Activated CD4-positive, alpha-beta T cell treated with anti-CD3 and anti-CD28 coated beads, Interleukin-2, Interleukin-4, amounts not matched to agents 100 ng/mL and 50 ng/mL, durations not matched to agents 16 hours and 8 hours (primary cell): ENCODE measurements at places on chromosomes 5 and 9.
A peak's percentile ranks its signal among the peaks of the same experiment; 100 is the strongest.

GRCh38 chr5:144779368-144779767, 608.7 kb downstream of the KCTD16 start:
- no peak for DNase-seq

GRCh38 chr5:149773291-149774095, 43.4 kb downstream of the PPARGC1B start:
- no peak for DNase-seq

DNA sequence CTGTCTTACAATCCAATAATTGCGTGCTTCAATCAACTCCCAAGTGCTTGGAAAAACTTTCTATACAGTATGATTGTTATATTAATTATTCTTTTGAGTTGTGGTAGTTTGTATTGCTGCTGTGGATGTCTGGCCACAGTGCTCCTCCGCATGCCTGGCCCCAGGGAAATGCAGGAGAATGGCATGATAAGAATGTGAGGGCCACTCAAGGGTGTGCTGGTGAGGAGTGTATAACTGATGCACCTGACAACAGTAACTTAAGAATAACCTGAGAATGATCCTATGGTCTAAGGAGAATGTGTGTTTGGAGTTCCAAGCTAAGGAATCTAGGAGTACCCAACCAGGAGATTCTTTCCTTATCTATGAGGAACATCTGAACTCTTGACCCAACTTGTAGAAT, 152.9 kb upstream of the APC start:
- no peak for DNase-seq

DNA sequence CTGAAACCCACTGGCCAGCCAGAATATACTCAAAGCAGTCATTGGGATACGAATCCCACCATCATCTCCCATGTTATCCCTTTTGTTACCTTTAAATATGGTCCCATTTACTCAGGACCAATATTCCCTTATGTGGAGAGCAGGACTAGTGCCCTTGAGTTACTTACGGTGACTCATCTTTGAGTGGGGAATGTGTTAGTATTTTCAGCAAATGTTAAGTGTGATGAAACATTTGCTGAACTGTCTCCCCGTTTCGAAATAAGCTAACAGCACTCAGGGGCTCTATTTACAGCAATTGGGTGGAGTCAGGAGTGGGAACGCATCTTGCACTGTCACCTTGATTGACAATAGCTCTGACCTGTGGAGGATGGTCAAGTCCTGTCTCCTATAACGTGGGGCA, 67.4 kb downstream of the CTSL start:
- peak; percentile 51 for DNase-seq

DNA sequence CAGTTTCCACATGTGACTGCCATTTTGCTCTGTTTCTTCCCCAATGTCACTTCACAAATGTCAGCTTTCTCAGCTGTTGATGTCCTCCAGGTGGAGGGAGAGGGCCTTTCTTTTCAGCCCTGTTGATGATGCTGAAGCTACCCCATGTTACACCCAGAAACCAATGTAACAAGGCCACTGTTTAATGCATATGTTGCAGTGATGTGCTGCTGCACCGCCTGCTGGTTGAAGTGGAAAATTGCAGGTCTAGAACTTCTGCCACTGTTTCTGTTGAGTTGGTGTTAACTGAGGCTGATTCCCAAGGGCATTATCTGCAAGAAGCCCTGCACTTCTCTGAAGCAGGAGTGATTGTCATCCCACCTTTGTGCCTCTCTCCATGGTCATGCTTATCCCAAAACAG, 428.4 kb downstream of the KDM4C start:
- DNase-seq: peak; percentile 24

- DNase-seq: no peak
These were observed 165.3 kb downstream of the SEC61B start for GRCh38 chr9:99387431-99387830.

DNA sequence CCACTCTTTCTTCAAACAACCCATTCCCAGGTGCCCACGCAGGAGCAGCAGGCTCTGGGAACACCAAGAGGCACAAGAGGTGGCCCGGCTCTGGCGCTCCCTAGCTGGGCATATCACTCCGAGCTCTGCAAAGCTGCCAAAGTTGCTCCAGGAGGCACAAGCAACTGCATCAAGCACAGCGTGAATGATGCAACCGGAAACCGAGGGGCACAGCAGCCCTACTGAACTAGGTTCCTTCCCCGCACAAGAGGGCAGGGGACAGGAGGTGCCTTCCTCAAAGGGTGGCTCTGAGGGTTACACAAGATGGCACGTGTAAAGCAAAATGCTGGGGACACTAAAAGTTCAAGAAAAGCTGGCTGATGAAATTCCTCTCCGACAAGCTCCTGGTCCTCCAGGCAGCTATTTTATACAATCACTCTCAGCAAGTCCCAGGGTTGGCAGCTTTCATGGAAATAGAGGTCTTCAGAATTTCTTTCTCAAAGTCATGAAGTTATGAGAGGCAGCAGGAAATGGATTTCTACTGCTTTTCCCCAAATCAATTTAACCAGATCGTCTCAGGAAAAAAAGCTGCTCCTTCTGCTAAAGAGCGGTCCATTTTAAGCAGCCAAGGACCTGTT, 22.9 kb downstream of the PSMB7 start:
- DNase-seq: no peak

GRCh38 chr9:104080983-104081382, 13.1 kb upstream of the SMC2 start:
- no peak for DNase-seq

- DNase-seq: no peak
These were observed 155.2 kb downstream of the ARHGEF28 start for GRCh38 chr5:73781107-73781768.

- DNase-seq: no peak
These were observed 26.6 kb downstream of the ERAP2 start for GRCh38 chr5:96902876-96903275.

- DNase-seq: no peak
These were observed 22.0 kb downstream of the SREK1IP1 start for GRCh38 chr5:64746446-64746845.

DNA sequence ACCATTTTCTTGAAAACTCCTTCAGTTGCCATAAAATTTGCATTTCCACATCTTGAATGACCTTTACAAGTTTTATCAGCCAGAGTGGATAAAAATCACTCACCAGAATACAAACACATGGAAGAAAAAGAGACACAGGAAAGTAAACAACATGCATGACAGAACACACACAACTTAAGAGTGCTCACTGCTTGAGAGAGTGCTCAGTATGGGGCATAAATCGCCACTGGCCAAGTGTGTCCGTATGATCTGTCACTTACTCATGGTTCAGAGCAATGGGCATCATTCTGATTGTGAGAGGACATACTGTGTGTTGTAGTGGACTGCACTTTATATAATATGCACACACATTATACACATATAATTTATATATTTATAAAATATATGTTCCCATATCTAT, 155.6 kb upstream of the NTRK2 start:
- DNase-seq: no peak

DNA sequence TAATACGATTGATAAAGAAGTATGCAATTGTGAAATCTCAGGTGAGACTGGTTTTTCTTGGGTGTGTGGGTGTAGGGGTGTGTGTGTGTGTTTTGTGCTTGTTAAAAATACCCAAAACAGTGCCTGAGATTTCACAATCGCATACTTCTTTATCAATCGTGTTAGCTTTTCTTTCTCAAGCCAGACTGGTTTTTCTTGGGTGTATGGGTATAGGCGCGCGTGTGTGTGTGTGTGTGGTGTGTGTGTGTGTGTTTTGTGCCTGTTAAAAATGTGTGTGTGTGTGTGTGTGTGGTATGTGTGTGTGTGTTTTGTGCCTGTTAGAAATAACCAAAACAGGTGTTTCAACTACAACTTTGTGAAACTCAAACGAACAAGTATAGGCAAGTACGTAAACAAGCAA, 53.7 kb downstream of the CERT1 start:
- no peak for DNase-seq

GRCh38 chr9:137198902-137199283, 1.6 kb downstream of the TPRN start:
- DNase-seq: no peak

GRCh38 chr5:26805076-26805475, 233.3 kb downstream of the CDH9 start:
- DNase-seq: no peak

GRCh38 chr9:100346836-100347235, 5.9 kb downstream of the TEX10 start:
- no peak for DNase-seq

GRCh38 chr9:6575324-6576034, 70.0 kb downstream of the GLDC start:
- DNase-seq: no peak

DNA sequence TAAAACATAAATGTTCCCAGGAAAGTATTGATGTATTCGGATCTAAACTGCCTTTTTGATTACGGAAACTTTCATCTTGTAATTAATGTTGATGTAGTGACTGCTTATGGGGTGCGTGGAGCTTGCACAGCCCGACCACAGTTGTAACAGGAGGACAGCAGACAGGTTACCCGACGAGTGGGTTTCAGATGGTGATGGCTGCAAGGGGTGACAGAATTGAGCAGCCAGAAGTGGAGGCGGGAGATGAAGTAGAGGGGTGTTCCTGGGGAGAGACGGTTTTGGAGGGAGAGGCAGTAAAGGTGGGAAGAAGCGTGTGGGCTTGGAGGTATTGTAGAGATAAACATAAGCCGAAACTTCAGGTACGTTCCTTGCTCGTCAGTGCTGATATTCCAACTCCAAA, 5.8 kb downstream of the CEP72 start:
- no peak for DNase-seq

DNA sequence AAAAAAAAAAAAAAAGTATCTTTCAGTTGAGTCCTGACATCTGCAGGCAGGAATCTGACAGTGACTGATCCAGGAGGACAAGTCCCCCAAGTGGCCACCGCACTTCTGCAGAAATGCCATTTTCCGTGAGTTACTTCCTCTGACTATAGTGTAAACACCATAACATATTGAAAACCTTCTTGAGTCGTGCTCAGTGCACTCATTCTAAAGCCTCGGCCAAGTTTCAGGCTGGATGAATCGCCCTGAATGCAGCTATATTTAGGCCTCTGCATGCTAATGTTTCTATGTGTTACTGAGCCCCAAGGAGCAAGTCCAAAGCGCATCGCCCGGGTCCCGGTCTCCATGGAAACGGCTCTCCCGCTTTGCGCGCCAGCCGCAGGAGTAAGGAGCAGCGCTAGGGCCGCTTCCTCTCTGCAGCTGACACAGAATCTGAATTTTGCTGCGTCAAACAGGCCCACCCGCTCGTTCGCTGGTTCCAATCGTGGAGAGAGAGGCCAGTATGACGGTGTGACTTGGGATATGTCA, 335.4 kb downstream of the MSX2 start:
- peak; percentile 10 for DNase-seq

- peak; percentile 80 for DNase-seq
These were observed 78.9 kb upstream of the RPS23 start for GRCh38 chr5:82356808-82357671.

- DNase-seq: peak; percentile 44
These were observed 45.5 kb upstream of the CDC42SE2 start for GRCh38 chr5:131218392-131218791.

GRCh38 chr5:180739958-180740357, at the start of gene OR2Y1:
TSS of gene OR2Y1 (minus strand) at chr5:180740058. CDS start at chr5:180740058, 0 bp downstream.
- DNase-seq: no peak

DNA sequence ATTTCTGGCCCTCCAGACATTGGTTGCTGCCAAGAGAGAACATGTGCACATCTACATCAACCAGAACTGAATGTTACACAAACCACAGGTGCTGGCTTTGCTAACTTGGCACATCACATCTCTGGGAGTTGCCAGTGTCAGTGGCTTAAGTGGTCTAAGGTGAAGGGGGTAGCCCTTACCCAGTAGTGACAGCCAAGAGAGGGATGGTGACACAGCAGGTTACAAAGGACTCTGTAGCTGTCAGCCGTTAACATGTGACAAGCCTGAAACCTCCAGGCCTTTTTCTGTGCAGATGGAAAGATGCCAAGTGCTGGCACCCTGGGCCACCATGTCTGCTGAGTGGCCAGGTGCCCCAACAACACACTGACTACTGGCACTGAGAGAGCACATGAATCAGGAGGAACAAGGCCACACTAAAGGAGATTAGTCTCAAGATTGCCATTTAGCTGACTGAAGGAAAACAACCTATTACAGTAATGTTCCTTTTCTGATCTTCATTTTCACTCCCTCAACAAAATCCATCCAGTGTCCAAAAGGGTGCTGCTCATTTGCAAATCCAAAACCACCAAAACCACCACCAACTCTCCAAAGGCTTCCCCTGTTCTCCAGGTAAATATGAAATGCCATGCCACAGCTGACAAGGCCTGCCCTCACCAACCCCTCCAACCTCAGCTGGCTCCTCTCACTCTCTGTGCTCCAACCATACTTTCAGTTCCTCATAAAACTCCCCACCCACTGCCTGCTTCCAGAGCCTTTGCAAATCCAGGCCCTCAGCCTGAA, 20.2 kb downstream of the SIL1 start:
- DNase-seq: no peak

DNA sequence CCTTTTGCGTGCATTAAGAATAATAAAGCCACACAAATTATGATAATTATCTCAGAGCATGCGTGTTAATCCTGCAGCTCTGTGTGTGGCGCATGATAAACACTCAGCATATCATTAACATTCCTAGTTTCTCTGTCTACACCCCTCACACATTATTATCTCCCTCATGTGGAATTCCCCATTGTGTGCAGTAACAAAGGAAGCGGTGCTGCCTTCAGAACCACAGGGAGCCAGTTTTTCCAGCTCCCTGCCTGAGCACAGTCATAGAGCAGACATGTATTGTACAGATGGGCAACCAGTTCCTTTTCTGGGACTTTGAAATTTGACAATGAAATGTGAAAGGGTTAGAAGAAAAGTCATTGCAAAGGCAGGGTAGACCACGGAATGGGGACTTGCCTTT, 1365.5 kb upstream of the CDH9 start:
- no peak for DNase-seq

GRCh38 chr5:137700282-137700680, 35.6 kb downstream of the KLHL3 start:
- DNase-seq: no peak

DNA sequence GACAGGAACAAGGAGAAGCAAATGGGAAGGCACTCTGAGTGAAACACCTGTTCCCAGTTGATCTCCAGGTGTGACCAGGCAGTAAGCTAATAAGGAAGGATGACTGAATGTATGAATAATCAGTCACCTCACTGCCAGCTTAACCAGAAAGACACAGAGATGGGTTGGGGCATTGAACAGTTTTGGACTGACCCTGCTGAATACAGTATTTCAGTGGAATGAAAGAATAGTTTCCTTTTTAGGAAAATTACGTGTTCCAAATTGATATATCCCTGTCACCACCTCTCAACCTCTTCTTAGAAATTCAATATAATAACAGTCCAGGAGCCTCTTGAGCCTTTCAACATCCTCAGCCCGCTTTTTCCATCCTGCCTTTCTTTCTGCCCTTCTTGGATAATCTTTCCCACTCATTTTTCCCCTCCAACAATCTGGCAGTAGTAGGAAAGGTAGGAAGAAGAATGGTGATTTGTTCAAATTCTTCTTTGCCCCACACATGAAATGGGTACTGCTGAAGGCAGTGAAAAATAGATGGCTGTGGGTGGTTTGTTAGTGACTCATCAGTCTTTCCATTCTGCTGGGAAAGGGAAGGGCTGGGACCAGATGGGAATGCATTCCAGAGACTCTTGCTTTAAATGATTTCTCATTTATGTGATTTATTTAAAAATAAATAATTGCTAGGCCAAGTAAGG, 117.9 kb downstream of the ZSWIM6 start:
- no peak for DNase-seq
